Mucosa of descending colon (tissue), 3 donors: ENCODE measurements at places on chromosomes 1 and 21. TPM values are rescaled to one million over a fixed set of nuclear protein-coding genes. Genes with fewer than 3 reads are reported as not detected.

GRCh38 chr1:160868141-160868540 is 5.5 kb upstream of the CD244 start:
- DNase-seq: no peak

ZNF678 gene
- total RNA-seq: 6.8 TPM

GRCh38 chr1:70146488-70146887 is 58.9 kb downstream of the LRRC40 start:
- DNase-seq: no peak

GRCh38 chr1:89466307-89466930 is 58.2 kb upstream of the LRRC8B start:
- DNase-seq: no peak

GRCh38 chr1:199113265-199113869 is 474.5 kb downstream of the PTPRC start:
- peak; percentile 48 for DNase-seq

DNA sequence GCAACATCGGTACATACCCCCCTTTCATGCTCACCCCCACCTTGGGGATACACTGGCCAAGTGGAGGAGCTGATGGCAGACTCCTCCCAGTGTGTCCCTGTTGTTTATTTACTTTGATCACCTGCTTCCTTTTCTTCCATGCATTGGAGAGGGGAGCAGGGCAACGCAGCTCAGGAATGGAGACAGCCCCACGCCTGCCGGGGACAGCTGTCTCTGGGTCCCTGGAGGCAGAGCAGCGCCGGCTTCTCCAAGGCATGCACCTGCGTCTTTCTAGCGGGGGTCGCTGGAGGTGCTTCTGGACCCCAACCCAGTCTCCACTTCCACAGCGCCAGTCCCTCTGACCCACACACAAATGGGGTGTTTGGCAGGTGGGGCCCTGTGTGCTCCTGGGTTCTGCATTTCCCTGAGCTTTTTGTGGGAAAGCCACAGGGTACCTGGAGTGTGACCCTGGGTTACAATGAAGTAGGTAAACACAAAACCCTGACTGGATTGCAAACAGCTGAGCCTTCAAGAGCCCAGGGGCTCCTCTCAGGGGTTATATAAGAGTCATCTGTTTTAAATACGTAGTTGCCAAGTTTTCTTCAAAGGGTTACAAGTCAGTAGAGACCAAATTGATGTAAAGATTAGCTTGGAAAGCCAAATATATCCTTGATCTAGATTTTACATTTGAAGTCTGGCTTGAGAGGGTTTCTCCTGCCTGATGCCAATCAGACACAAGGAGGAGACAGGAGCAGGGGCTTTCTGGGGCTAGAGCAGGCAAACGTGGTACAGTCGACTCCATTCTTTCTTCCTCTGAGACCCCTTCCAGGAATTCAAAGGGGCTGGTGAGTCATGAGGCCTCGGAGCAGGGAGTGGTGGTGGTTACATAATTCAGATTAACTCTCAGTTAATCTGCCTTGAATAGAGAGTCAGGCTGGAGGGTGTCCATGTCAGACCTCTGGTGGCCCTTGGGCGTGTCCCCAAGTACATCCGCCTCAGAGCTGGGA is 4.5 kb downstream of the AJAP1 start:
- DNase-seq: no peak

GRCh38 chr1:163410073-163410999 is 88.6 kb downstream of the NUF2 start:
- no peak for DNase-seq

TFF2 gene
- 1.7 TPM for total RNA-seq

STMN1 gene
- 103 TPM for total RNA-seq

GRCh38 chr1:177789956-177790355 is 179.9 kb downstream of the SEC16B start:
- no peak for DNase-seq

DNA sequence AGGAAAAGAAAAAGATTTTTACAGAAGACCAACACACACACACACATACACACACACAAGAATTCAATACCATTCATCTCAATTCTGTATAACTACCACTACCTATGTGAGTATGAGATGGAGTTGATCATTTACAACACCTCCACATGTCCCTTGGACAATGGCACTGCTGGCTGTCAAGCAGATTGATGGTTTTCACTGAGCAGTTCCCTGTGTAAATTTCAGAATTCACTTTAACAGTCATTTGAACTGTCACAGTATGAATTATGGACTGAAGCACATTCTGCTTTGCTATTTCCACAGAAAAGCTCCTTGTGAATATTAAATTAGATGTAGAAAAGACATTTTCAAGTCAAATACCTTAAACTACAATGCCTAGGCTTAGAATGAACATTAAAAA is 14.3 kb downstream of the KCNT2 start:
- DNase-seq: no peak

LRRIQ3 gene
- total RNA-seq: 0.63 TPM

PDE4B gene
- 4.9 TPM for total RNA-seq

DDI2 gene
- 36.2 TPM for total RNA-seq

DNA sequence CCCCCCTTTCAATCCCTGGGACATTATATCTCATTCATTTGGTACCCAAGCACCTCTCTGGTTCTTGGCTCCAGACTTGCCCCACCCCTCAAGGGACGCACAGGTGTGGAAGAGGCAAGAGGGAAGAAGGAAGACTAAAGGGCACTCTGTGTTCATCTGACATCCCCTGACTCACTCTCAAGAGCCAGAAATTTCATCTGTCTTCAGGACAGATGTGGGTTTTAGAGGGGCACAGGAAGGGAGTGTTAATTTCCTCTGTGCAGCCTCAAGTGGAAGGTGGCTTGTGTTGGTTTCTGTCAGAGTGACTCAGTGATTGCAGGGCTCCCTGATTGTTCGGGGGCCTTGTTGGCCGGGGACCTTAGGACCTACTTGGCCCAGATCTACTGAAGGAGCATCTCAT is 2.4 kb downstream of the C2CD4D start:
- DNase-seq: no peak

PKLR gene
- total RNA-seq: 2.0 TPM

GRCh38 chr21:30486180-30486579 is 1.1 kb downstream of the KRTAP19-2 start:
- DNase-seq: no peak

DNA sequence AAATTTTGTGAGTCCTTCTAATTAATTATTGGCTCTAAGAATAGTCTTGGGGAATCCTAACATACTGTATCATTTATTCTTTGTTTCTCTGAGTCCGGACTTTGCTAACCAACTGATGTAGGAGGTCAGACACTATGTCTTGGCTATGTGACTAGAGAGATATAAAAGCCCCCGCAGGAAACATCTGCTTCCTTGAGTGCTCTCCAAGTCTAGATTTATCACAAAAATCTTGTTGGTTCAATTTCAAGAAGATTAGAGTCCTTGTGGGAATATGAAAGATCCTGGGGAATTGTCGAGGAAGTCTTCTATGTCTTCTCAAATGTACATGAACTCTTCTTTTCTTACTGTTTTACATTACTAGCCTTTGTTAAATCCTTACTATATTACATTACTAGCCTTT is 1712.5 kb downstream of the NCAM2 start:
- no peak for DNase-seq

- no peak for DNase-seq
Observed at GRCh38 chr21:31158789-31159581, 120.7 kb upstream of the KRTAP19-8 start.

DNA sequence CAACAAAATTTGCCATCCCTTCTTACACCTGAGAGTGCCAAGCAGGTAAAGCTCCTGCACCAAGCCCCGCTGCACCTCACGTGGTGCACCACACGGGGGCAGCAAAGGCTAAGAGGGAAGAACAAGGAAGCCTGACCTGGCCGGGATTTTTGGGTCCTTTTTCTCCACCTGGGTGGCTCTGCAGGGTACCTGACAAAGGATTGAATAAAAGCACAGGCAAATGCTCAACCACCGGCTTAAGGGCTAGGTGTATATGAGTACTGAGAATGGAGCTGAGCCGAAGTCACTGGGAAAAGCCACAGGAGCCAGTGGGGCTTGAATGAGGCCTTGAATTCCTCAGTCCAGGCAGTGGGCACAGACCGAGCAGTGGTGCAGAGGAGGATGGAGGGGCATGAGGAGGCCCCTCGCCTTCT is 36.4 kb downstream of the ZNF697 start:
- peak; percentile 94 for DNase-seq

- DNase-seq: no peak
Observed at GRCh38 chr1:118335331-118335732, 150.3 kb upstream of the SPAG17 start.

KRTAP11-1 gene
- total RNA-seq: not detected

GRCh38 chr1:1333551-1334241 is 2.6 kb downstream of the TAS1R3 start:
- DNase-seq: no peak

GRCh38 chr21:33330726-33331125 is 6.0 kb downstream of the IFNAR1 start:
- no peak for DNase-seq

DNA sequence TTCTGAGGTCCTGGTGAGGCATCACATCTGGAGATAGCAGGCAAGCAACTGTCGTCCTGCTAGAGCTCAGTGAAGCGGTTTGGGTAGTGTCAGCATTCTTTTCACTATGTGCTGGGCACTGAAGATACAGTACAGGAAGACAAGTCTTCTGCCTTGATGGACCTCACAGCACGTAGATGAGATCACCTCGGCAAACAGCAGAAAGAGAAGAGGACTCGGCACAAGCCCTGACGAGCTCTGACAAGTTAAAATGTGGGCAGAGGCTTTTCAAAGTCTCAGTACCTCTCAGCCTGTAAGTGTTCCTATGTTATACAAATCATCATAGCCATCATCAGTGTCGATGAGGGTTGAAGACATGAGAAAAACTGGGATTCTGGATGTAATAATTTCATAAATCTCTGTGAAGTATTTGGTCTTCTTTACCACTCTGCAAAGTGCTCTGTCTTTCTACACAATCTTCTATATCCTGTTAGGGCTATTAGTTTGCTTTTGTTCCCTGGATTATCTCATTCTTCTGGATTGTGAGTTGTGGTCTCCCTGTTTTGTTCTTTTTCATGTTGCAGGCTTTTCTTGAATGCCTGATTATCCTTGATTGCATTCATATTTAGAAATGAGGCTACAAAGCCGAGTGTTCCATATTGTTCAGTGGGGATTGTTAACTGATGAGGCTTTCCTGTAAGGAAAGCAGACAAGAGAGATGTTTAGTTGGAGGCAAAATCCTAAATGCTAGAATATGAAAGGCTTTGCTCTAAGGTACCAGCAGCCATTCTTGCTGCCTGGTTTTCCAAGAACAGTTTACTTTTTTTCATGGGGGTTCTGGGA is 24.2 kb downstream of the MAEL start:
- DNase-seq: no peak

GRCh38 chr1:173871091-173871490 is 2.9 kb downstream of the ZBTB37 start:
- DNase-seq: no peak

ZNF691 gene
- total RNA-seq: 5.9 TPM

RXRG gene
- total RNA-seq: 0.29 TPM

DNA sequence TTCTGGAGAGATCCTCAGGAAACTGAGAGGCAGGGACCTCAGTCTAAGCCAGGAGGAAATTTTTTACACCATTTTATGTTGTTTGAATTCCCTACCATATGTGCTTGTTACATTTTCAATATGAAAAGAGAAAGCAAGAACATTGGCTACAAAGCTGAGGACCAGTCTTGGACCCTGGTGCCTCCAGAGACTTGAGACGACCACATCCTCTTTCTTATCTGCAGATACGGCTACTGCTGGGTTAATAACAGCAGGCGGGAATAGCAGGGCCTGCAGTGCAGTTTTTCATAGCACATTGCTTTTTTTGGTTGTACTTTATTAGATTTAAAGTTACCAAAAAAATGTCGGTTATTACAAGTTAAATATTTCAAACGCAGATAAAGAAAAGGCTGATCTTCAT is 3.9 kb downstream of the KDM4A start:
- DNase-seq: no peak

DNA sequence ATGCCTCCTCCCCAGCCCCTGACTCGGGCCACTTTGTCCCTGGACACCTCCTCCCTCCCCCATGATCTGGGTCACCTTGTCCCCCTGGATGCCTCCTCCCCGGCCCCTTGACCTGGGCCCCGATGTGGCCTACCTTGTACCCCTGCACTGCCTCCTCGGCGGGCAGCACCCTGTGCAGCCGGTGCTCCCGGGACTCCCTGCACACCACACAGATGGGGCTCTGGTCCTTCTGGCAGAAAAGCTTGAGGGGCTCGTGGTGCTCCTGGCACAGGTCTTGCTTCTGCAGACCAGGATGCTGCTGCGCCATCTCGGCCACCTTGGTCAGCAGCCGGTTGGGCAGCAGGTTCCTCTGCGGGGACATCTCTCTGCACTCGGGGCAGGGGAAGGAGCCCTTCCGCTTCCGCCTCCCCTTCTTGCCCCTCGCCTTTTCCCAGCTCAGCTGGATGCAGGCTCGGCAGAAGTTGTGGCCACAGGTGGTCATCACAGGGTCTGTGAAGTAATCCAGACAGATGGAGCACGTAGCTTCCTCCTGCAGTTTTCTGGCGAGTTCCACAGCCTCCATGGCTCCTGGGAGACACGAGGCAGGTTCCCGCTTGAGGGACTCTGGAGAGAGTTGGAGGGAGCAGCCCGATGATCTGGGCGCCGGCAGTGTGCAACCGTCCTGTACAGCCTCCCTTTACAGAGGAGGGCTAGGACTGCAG is 2.0 kb downstream of the TRIM17 start:
- no peak for DNase-seq

DNA sequence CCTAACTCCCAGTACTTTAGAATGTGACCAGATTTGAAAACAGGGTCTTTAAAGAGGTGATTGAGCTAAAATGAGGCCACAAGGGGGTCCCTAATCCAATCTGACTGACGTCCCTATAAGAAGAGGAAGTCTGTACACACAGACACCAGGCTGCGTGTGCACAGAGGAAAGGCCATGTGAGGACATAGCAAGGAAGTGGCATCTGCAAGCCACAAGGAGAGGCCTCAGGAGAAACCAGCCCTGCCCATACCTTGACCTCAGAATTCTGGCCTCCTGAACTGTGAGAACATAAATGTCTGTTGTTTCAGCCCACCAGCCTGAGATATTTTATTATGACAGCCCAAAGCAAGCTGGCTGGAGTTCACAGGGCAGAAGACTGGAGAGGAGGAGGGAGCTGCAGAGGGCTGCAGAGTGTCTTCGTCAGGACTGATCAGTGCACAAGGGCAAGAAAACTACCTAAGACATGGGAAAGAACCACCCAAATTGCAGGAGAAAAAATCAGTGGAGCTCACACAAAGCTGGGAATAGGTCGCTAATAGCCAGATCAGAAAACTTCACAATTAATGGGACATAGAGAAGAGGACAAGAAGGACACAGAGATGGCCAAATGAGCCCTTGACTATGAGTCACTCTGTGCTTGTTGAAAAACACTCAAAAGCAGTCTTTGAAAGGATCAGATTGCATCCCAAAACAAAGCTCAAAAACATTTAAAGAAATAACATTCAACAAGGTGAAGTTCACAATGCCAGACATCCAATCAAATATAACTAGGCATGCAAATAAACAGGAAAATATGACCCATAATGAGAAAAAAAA is 14.1 kb upstream of the WNT9A start:
- no peak for DNase-seq

SLC6A17 gene
- total RNA-seq: 0.10 TPM
